SIG-M5 (cell line): ENCODE measurements at places on chromosomes 6 and 20.

GRCh38 chr6:16944596-16944995 is 157.3 kb upstream of the STMND1 start:
- no peak for DNase-seq

DNA sequence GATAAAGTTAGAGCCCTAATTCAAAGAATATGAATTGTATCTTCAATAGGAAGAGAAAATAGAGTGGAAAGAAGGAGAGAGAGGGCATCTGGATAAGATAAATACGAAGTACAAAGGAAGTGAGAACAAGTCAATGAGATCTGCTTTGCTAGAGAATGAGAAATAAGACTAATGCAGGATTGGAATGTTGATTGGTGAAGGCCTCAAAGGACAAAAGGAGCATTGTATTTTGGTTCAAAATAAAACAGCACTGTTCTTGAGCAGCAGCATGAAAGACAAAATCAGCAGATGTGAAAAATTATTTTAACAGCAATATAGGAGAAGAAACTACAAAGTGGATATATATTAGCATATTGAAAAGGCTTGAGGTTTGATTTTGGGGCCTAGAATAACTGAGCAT is 5.1 kb upstream of the TMEM244 start:
- DNase-seq, result no peak

- DNase-seq, result no peak
Measured at GRCh38 chr6:79538106-79538971, 1.1 kb upstream of the LCA5 start.

DNA sequence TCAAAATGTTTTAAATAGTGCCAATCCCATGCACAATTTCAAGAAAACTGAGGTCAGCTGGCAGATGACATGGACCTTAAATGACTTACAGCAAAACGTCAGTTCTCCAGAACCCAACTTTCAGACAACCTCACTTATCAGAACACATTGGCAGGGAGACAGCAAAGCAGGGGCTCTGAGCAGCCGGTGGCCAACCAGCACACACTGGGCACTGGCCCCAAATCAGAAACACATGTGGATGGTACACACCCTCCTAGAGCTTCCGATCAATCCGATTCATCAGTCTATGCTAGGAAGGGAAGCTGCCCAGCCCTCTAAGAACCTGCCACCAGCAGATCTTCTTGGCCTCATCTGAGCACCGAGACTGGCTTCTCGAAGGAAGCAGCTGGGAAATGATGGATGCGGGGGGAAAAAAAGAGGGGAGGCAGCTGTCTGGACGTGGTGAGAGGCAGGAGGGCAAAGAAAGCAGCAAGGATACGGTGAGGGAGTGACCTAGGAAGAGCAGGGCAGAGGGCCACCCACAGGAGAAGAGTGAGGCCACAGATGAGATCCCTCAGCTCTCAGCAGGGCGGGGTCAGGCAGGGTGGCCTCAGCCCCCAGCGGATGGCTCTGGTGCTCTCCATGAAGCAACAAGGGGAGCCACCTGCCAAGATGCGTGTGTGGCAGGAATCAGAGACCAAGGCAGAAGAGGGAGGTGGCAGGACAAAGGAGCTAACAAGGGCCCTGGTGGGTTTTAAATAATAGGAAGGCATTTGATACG is 32.9 kb downstream of the TAF4 start:
- no peak for DNase-seq

DNA sequence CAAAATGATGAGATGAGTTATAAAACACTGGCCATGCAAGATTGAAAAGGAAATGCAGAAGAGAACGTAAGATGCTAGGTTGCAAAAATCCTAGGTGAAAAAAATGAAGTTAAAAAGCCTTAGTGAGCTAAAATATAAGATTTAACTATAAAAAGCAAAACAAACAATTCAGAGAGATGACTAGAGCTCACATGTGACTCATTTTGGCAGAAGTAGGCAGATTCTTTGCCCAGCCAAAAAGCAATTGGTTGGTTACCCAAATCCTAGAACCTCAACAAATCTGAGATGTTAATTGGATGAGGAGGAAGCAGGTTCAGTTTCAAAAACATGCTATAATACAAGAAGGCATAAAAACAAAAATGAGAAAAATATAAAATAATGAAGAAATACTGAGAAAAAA is 249.1 kb downstream of the OGFRL1 start:
- no peak for DNase-seq

DNA sequence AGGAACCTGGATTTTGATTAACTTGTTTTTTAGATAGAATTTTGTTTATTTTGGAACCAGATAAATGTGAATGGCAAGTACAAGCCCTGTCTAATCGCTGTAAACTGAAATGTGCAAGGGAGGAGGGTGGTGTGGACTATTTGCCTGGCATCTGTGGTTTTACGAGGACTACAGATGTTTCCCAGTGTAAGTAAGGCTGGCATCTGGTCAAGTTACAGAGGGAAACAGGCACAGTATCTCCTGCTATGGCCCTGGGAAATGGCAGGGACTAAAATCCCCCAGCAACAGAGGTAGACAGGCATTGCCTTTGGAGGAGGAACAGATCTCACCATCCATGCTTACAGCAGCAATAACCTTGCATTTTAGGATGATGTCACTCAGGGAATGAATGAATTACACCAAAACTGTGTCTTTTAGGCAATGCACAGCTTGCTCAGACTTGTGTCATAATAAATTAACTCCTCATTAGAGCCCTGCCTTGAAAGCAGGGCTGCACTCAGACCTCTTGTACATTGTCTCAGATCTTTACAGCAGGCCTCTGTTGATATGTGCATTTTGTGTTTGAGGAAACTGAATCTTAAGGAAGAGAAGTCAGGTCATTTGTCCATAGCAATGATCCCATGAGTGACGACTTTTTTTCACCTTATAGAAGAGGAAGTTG is 96.2 kb downstream of the TCP11 start:
- DNase-seq, result no peak

DNA sequence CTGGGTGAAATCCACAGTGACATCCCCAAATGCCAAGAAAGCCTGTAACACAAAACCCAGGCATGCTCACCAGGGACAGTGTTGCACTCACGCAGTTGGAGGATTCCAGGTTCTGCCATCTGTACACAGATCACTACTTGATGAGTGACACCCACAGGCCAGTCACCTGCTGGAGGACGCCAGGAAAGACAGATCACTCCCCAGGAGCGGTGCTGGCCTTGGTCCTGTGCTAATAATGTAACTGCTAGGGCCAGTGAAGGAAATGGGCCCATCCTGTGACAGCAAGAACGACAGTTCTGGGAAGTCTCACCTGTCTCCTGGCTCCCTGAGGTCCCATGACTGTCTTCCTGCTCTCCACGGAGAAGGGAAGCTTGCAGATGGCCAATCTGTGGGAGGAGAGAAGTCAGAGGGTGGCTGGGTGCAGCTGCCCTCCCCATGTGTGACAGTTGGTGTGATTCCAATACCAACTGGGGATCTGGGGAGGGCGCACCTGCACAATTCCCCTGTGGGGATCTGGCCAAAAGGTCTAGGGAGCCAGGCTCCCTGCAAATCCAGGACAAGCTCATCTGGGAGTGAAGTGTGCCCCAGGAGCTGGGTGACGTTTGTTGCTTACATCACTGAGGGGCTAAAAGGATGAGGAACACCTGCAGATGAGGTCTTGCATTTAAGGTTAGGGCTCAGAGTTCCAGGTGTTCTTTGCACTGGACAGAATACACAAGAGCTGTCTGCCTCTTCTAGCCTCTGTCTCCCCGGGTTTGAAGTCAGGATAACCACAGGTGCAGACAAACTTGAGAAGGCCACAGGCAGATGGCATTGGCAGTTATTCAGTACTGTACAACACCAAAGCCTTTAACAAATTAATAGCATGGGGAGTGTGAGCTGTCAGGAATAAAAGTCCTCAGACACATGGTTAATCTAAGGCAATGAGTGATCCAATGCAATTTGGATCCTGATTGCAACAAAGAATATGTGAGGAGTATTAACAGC is 10.3 kb downstream of the ZNF337 start:
- no peak for DNase-seq

- no peak for DNase-seq
Measured at GRCh38 chr6:33966536-33966935, 162.7 kb upstream of the MLN start.

- DNase-seq, result no peak
Measured at GRCh38 chr6:8435845-8436168, 462 bp upstream of the SLC35B3 start.

- DNase-seq, result no peak
Measured at GRCh38 chr6:168590406-168590805, 149.4 kb downstream of the SMOC2 start.

GRCh38 chr20:59182401-59183044 is 18.9 kb downstream of the ZNF831 start:
- DNase-seq, result no peak

- DNase-seq, result no peak
Measured at GRCh38 chr6:19851241-19852089, 14.3 kb downstream of the ID4 start.

- DNase-seq, result no peak
Measured at GRCh38 chr20:12354725-12355124, 437.0 kb downstream of the BTBD3 start.

- no peak for DNase-seq
Measured at GRCh38 chr20:51424270-51425117, 118.0 kb downstream of the NFATC2 start.

DNA sequence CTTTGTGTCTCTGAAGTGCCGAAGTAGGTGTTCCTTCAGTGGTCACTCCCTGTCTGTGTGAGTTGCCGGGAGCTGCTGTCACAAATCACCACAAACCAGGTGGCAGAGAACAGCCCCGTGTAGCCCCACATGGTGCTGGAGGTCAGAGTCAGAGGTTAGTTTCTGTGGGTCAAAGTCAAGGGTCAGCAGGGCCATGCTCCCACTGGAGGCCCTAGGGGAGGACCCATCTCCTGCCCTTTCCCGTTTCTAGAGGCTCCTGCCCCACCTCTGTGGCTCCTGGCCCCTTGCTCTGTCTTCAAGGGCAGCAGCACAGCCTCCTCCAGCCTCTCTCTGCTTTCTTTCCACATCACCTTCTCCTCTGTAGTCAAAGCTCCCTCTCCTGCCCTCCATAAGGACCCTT is 264.3 kb downstream of the TAF4 start:
- no peak for DNase-seq

DNA sequence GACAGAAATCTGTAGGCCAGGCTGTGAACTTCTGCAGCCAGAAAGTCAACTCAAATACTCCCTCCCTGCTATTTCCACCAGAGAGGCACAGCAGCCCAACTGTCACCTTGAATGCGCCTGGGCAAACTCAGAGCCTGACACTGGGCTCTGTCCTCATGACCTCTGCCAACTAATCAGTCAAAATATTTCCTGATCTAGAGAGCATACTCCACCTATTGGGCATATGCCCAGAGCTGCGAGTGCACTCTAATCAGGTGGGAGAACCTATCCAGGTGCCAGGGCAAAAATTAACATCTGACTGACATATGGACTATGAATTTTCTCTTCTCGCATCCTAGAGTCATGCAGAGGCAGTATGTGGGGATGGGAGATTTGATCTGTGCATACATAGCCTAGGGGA is 406.3 kb upstream of the RUNX2 start:
- DNase-seq, result no peak

DNA sequence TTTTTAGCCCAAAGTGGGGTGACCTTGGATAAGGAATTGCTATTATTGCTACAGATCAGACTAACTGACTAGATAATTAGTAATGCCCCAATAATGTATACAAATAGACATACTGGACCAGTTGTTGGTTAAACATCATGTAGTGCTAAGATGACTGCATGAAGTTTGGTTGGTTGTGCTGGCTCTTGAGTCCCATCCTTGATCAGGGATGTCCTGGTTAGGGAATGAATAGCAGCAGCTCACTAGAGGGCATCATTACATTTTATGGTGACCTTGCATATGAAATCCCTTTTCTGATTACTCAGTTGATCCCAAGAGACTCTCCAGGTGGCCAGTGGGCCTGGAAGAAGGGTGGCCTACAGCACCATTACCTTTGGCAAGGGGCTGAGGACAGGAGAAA is 10.9 kb downstream of the TPBG start:
- DNase-seq, result no peak

- no peak for DNase-seq
Measured at GRCh38 chr20:49658508-49658907, 55.2 kb downstream of the B4GALT5 start.

DNA sequence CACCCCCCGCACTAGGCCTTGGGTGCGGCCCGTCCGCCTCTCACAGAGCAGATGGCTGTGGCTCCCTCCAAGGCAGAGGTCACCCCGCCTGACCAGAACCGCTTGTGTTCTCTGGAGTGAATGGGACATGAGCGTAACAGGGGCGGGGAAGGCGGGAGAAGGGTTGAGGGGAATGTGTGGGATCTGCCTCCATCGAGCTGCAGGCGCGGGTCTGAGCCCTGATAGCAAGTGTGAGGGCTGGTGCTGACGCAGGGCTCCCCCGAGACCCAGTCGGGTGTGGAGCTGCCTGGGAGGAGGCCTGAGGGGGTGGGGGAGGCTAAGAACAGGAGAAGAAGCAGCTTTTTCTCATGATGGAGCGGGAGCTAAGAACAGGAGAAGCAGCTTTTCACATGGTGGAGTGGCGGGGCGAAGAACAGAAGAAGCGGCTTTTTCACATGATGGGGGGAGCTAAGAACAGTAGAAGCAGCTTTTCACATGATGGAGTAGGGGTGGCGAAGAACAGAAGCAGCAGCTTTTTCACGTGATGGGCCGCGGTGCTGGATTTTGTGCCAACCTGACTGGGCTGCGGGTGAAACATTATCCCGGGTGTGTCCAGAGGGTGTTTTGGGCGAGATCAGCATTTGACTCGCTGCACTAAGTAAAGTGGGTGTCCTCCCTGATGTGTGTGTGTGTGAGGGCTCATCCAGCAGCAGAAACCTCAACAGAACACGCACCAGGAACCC is 169.3 kb downstream of the TTLL2 start:
- no peak for DNase-seq

- no peak for DNase-seq
Measured at GRCh38 chr6:170290296-170291128, at the start of gene DLL1. TSS of gene DLL1 (minus strand) at chr6:170291078. CDS start at chr6:170290139, 939 bp downstream.

GRCh38 chr20:50689864-50690649 is 1.3 kb downstream of the RIPOR3 start:
- no peak for DNase-seq

DNA sequence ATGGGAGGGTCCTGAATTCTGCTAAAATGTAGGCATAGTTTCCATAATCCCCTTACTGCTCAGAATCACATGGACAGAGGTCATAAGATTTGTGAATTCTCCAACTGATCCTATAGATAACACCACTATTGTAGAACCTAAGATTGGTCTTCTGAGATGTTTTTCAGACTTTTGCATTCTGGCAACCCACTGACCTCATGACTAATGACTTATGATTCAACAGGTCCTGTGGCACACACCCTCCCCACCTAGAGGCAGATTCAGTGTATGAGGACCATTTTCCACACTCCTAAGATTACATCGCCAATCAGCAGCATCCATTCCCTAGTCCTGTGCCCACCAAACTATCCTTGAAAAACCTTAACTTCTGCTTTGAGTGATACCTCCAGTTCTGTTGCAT is 207.2 kb downstream of the BTBD9 start:
- no peak for DNase-seq

- DNase-seq, result no peak
Measured at GRCh38 chr6:111980971-111981840, 72.7 kb upstream of the CCN6 start.

- no peak for DNase-seq
Measured at GRCh38 chr6:33428224-33428965, 8.5 kb downstream of the SYNGAP1 start.
